Tracheal epithelial cell (primary cell): ENCODE measurements at places on chromosomes 16 and 17. TPM values are rescaled to one million over a fixed set of nuclear protein-coding genes. Genes with fewer than 3 reads are reported as not detected.

The SRCIN1 gene
- 0.24 and 1.7 TPM in 2 replicates for total RNA-seq

The PABPN1L gene
- total RNA-seq = not detected in 2 replicates

The PLA2G10 gene
- 0.64 TPM in 1 of 2 replicates, not detected in the other for total RNA-seq

The XYLT1 gene
- total RNA-seq = 0.21 and 0.96 TPM in 2 replicates

The TMEM238L gene
- not detected in 2 replicates for total RNA-seq

The NOTUM gene
- total RNA-seq = not detected in 2 replicates

The SULT1A2 gene
- total RNA-seq = 0.24 TPM in 1 of 2 replicates, not detected in the other

The AGRP gene
- not detected in 2 replicates for total RNA-seq

The RAB11FIP3 gene
- total RNA-seq = 9.2 and 15.2 TPM in 2 replicates

The LITAF gene
- total RNA-seq = 74.6 and 109 TPM in 2 replicates

The NPTX1 gene
- under 0.01 TPM in 1 of 2 replicates, not detected in the other for total RNA-seq

The RHBDL3 gene
- total RNA-seq = 0.48 TPM in 1 of 2 replicates, not detected in the other

The KCTD19 gene
- not detected in 2 replicates for total RNA-seq

The KRTAP2-3 gene
- total RNA-seq = 2.9 TPM in 1 of 2 replicates, not detected in the other

The DNAH3 gene
- total RNA-seq = 0.21 TPM in 1 of 2 replicates, not detected in the other

The MFAP4 gene
- not detected in 2 replicates for total RNA-seq

The OSGIN1 gene
- total RNA-seq = 1.7 and 1.9 TPM in 2 replicates

The MGAT5B gene
- total RNA-seq = not detected in 2 replicates

The ANKRD40CL gene
- total RNA-seq = 0.48 TPM in 1 of 2 replicates, not detected in the other

The HOXB2 gene
- 1.5 and 2.9 TPM in 2 replicates for total RNA-seq

The FBXL19 gene
- 16.2 and 30.6 TPM in 2 replicates for total RNA-seq

The ACE gene
- 0.72 and 0.85 TPM in 2 replicates for total RNA-seq

The AOC3 gene
- under 0.01 and 0.24 TPM in 2 replicates for total RNA-seq
